ENCODE measurements at places on chromosomes 11 and 22.

- DNase-seq = peak; percentile 16
These were observed 5.4 kb downstream of the FDX1 start for GRCh38 chr11:110434952-110435779.

DNA sequence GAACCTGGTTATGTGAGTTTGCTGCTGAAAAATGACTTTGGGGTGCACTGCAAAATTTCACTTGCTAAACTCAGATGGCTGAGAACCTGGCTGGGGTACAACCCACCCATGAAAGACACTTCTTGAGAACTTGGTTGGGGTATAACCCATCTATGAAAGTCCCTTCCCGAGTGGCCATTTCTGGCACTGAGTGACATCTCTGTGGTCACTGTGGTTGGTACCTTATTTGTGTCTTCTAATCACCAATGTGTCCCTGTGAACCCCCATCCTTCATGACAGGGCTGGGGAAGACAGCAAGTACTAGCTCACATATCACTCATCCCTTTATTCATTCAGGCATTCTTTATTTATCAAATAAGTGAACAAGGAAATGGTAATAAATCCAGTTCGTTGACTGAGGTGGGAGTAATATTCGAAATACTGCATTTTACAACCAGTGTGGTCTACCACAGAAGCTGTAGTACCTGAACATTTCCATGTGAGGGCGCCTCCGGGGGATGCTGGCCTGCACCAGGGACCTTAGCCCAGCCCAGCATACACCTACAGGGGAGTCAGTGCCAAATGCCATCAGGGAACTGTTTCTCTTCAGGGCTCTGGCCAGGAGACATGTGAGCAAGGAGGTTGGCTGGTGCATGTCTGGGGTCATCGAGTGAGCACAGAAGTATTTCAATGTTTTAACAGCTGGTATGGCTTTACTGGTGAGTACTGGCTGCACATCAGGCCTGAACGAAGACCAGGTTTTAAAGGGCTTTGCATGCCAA lies 122.1 kb downstream of the CSNK2A3 start:
- peak; percentile 44 for DNase-seq

DNA sequence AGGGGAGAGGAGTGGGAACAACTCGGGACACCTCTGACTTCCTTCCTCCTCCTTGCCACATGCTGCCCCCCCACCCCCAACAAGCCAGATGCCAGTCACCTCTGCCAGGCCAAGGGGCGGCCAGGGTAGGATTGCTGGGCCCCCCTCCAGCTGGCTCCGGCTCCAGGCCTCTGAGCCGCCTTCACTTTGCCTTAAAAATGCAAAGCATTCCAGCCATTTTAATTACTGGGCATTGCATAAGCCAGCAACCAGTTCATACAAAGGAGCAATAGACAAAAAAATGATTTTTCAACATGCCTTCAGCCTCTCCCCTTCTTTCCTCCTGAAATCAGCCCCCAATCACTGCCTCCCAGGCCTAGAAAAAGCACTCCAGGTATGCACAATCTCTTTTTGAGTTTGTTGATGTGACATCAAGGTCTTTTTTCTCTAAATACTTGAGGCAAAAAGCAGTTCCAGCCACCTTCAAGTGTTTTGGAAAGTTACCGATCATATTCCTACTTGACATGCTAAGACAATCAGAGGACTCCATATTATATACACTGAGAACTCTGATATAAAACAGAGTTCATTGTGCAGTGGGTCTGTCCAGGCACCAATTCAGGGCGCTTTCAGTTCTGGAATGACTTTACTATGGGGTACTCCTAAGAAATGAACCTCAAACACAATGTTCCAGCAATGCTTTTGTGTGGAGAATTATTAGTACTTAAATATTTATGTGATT lies 12.4 kb upstream of the TIMP3 start:
- DNase-seq = no peak

DNA sequence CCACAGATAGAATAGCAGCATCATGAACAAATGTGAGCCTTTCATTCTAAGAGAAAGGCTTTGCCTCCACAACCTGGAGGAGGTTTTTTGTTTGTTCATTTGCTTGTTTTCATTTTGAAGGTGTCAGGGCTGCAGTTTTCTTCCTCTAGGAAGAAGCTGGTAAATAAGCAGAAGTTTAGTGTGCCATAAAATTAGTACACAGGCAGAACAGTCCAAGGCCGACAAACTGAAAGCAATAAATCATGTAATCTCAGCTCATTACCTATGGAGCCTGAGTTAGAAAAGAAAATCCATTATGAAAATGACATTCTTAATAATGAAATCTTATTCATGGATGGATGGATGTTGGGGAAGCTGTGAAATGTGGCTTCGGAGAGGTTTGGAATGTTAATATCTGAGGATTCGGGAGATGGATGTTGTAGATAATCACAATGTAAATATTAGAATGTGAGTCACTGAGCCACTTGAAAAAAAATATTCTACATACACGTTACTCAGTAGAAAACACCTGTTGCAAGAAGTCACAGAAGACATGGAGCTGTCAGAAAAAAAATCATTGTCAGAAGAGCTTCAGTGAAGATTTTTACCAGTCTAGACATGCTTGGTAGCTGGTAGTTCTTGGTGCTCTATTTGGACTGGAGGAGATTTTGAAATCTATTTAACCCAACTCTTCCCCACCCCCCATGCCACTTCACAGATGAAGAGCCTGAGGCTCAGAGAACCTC lies 15.0 kb upstream of the ZDHHC13 start:
- DNase-seq = peak; percentile 56

DNA sequence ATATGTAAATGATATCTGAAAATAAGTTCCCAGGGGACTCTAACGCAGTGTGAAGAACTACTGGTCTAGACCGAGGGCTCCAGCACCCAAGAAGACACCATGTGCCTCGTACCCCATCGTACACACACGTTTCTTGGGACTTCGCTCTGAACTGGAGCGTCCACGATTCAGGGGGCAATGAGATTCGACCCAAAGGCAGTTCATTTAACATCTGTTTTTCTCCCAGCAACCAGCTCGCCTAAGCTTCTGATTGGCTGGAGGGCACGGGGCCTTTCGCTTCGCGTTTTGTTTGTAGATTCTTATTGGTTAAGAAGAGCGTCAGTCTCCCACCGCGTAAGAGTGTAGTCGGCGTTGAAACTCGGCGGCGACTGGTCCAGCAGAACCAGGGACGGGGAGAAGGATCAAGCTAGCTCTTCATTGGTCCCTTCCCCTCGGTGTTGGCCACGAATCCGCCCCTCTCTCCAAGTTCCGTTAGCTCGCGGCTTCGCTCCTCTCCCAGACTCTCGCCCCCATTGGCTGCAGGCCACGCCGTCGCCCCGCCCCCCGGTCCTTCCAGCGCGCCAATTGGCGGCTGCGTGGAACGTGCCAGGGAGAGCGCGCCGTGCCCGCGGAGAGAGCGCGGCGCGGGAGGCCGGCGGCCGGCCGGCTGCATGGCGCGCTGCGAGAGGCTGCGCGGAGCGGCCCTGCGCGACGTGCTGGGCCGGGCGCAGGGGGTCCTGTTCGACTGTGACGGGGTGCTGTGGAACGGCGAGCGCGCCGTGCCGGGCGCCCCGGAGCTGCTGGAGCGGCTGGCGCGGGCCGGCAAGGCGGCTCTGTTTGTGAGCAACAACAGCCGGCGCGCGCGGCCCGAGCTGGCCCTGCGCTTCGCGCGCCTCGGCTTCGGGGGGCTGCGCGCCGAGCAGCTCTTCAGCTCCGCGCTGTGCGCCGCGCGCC lies at the start of gene PDXP:
PDXP (plus strand) TSS at position 591 of the 933 bp plus-strand sequence; CDS start at position 651, 60 bp downstream.
- peak; percentile 99 for DNase-seq

GRCh38 chr11:113248702-113249490 lies 65.5 kb upstream of the TTC12 start:
- no peak for DNase-seq

GRCh38 chr11:10653946-10654810 lies 39.4 kb downstream of the IRAG1 start:
- no peak for DNase-seq

DNA sequence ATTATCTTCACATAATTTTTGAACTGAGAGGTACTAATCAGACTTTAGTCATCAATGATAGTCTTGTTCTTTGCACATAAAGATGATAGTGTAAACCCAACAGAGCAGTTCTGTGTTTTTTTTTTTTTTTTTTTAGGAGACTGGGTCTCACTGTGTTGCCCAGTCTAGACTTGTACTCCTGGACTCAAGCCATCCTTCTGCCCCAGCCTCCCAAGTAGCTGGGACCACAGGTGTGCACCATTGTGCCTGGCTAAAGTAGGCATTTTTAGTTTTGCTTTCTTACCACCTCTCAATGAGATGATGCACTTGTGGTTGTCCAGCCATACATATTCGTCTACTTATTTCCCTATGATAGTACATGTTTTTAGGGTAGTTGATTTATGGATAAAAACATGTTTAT lies 50.6 kb downstream of the MTMR3 start:
- no peak for DNase-seq

DNA sequence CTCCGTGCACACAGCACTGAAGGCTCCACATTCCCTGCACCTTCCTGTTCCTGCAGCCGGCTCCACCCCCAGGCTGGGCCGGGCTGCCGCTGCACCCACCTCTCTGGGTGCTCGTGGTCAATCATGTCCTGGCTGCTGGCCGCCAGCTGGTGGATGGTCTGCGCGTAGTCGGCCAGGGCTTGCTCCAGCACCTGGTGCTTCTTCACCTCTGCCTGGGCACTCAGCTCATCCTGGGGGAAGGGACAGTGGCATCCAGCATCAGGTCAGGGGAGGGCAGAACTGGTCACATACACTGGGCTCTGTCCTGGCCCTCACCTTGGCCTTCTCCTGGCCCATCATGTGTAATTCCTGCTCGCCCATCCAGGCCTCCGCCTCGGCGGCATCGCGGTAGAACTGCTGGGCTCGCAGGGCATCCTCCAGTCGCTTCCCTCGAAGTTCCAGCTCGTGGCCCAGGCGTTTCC lies 15.2 kb upstream of the RBM4B start:
- DNase-seq = no peak

GRCh38 chr11:126163074-126163700 lies 48.3 kb downstream of the RPUSD4 start:
- DNase-seq = no peak

DNA sequence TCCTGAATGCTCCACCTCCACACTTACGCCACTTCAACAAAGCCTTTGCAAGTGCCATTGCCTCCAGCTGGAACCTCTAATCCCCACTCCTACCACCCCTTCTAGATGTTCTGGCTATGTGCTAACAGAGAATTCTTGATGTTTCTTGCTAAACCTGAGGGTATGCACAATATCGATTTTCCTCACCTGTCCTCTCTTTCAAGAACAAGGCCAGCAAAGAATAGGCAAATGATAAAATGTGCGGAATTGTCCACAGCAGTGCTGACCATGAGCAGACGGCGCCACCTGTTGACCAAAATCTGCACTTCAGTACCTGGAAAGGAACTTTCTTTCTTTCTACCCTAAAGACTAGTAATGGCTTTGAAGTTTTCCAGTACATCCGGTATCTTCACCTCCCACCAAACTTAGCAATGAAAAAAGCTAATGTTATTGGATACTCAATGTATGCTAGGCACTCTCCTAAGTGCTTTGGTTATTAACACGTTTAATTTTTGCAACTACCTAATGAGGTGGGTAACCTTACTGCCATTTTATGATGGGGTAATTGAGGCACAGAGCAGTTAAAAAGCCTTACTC lies 3.4 kb downstream of the TIMM10 start:
- DNase-seq = peak; percentile 60

GRCh38 chr11:33857933-33858371 lies 33.9 kb downstream of the LMO2 start:
- peak; percentile 58 for DNase-seq
